ENCODE measurements at places on chromosomes 6 and 20. TPM values are rescaled to one million over a fixed set of nuclear protein-coding genes. Genes with fewer than 3 reads are reported as not detected.

GRCh38 chr20:51418137-51418529, 124.4 kb downstream of the NFATC2 start:
- DNase-seq: no peak
- H3K36me3 ChIP-seq: no peaks in the 10 kb centered on the region
- H3K4me3 ChIP-seq: no peak overlapping the region
- H3K27me3 ChIP-seq: no peaks in the 10 kb centered on the region
- H3K4me1 ChIP-seq: peaks cover 4% of the 10 kb centered on the region
- H3K27ac ChIP-seq: no peak overlapping the region

- H3K4me1 ChIP-seq: no peaks in the 10 kb centered on the region
- H3K27ac ChIP-seq: no peak overlapping the region
- DNase-seq: no peak
- H3K4me3 ChIP-seq: no peak overlapping the region
- no peaks in the 10 kb centered on the region for H3K27me3 ChIP-seq
These were observed 81.6 kb downstream of the KCNB1 start for GRCh38 chr20:49400904-49401303.

DNA sequence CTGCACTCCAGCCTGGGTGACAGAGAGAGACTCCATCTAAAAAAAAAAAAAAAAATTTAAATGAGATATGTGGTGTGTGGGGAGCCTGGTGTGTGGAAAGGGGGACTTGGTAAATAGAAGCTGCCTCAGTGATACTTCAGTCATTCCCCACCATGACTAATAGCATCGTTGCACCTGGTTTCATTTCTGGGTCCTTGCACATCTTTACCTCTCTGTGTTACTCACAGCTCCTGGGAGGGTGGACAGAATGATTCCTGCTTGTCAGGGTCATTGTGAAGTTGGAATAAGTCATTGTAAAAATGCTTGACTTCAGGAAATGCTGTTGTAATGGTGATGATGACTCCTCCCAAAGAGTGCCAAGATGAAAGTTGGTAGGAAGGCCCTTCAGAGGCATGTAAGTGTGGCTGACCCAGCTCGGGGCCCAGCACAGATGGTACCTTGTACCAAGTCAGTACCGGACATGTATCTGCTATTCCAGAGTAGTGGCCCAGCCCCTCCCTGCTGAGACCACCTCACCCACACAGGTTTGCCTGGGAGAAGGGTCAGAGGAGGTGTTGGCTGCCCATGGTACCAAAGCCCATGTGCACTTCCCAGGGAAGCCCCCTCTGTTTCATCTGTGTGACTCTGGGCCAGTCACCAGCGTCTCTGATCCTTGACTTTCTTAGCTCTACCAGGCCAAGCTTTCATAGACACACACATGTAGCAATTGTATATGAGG, 48.4 kb downstream of the PLAGL2 start:
- no peak overlapping the region for H3K27ac ChIP-seq
- H3K36me3 ChIP-seq: peaks cover 9% of the 10 kb centered on the region
- no peak for DNase-seq
- peaks cover 17% of the 10 kb centered on the region for H3K4me1 ChIP-seq
- H3K4me3 ChIP-seq: no peak overlapping the region

DNA sequence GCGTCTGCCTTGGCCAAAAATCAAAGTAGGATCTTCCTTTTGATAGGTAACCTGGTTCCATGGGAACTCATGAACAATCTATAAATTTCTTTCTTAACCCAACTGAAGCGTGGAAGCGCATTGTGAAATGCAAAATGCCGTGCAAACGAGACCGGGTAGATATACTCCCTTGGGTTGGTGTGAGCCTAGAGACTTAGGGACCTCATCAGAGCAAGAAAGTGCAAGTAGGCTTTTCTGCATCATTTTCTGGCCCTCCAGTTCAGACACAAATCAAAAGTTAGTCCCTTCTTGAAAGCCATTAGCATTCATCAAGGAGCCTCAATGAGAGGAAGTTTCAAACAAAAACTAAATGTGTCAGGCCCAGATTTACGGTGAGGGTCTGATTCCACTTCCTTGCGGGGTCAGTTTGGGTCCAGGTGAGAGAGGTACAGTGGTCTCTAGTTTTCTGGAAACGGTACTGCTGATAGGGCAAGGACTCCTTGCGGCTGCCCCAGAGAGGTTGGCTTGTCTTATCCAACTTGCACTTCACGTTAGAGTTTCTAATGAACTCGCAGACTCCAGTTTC, 5.3 kb upstream of the ZNF184 start:
- peaks cover 10% of the 10 kb centered on the region for H3K4me1 ChIP-seq
- H3K27me3 ChIP-seq: no peaks in the 10 kb centered on the region

DNA sequence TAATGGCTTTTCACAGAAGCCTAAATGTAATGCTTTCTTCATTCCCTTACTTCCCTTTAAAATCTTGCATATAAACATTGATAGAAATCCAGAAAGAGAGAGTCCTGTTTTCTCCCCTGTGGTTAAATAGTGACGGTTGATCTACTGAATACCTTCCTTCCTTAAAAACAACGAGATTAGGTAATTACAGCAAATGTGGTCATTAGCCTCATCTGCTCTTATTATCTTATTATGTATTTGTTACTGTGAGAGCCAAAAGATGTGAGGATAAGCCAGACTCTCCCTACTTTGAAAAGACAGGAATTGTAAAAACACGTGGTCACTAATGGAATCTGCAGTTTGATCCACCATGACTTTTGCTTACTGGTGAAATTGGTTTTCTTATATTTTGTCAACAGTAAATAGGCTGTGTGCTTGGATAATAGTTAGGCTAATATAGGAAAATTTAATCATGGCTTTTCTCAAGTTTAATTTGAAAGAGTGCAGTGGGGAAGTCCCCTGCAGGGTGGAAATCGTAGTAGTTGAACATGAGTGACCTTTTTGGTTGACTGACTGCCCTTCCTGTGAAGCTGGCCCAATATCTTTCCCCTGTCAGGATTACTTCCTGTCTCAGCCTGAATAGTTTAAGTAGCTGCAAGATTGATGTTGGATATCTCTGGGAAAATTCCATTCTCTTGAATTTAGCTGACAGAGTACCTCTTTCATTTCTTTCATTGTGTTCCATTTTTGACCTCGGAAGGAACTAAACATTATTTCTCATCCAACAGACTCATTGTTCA, 62.8 kb downstream of the JARID2 start:
- DNase-seq: no peak
- no peaks in the 10 kb centered on the region for H3K27me3 ChIP-seq
- H3K4me1 ChIP-seq: peaks cover 38% of the 10 kb centered on the region
- no peak overlapping the region for H3K4me3 ChIP-seq
- H3K36me3 ChIP-seq: no peaks in the 10 kb centered on the region

- no peaks in the 10 kb centered on the region for H3K4me1 ChIP-seq
- H3K36me3 ChIP-seq: no peaks in the 10 kb centered on the region
- DNase-seq: no peak
- no peak overlapping the region for H3K4me3 ChIP-seq
- H3K27me3 ChIP-seq: no peaks in the 10 kb centered on the region
These were observed 368.9 kb downstream of the LMBRD1 start for GRCh38 chr6:69427882-69428281.

- no peak overlapping the region for H3K27ac ChIP-seq
- no peaks in the 10 kb centered on the region for H3K27me3 ChIP-seq
- no peaks in the 10 kb centered on the region for H3K4me1 ChIP-seq
- H3K36me3 ChIP-seq: no peaks in the 10 kb centered on the region
- DNase-seq: no peak
- H3K4me3 ChIP-seq: no peak overlapping the region
These were observed 189.0 kb downstream of the BTBD9 start for GRCh38 chr6:38450717-38451116.

- no peak overlapping the region for H3K4me3 ChIP-seq
- no peak for DNase-seq
- H3K36me3 ChIP-seq: no peaks in the 10 kb centered on the region
- no peaks in the 10 kb centered on the region for H3K27me3 ChIP-seq
- peaks cover 22% of the 10 kb centered on the region for H3K4me1 ChIP-seq
These were observed 16.1 kb upstream of the SERINC3 start for GRCh38 chr20:44537993-44538392.

GRCh38 chr6:44590471-44590870, 203.0 kb downstream of the CDC5L start:
- DNase-seq: no peak
- H3K27ac ChIP-seq: no peak overlapping the region
- no peaks in the 10 kb centered on the region for H3K4me1 ChIP-seq
- H3K4me3 ChIP-seq: no peak overlapping the region
- no peaks in the 10 kb centered on the region for H3K36me3 ChIP-seq

GRCh38 chr20:2394411-2395055, 13.8 kb downstream of the TGM6 start:
- DNase-seq: no peak
- H3K36me3 ChIP-seq: no peaks in the 10 kb centered on the region
- H3K27ac ChIP-seq: no peak overlapping the region
- H3K27me3 ChIP-seq: no peaks in the 10 kb centered on the region
- H3K4me1 ChIP-seq: no peaks in the 10 kb centered on the region

DNA sequence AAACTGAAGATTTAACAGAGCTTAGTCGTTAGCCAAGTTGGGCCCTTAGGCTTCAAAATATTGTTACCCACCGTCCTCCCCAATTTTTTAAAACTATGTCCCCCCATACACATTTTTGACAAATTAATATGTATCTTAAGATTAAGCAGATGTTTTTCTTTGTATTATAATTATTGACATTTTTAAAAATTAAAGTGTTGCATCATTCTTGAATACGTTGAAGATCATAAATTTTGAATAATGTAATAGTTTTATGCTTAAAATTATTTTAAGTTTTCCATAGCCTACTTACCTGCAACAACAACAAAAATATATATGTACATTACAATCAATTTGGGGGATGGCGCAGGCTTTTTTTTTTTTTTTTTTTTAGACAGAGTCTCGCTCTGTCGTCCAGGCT, 8.2 kb upstream of the PRSS16 start:
- H3K27me3 ChIP-seq: no peaks in the 10 kb centered on the region
- H3K36me3 ChIP-seq: no peaks in the 10 kb centered on the region
- H3K4me3 ChIP-seq: no peak overlapping the region
- DNase-seq: no peak

DNA sequence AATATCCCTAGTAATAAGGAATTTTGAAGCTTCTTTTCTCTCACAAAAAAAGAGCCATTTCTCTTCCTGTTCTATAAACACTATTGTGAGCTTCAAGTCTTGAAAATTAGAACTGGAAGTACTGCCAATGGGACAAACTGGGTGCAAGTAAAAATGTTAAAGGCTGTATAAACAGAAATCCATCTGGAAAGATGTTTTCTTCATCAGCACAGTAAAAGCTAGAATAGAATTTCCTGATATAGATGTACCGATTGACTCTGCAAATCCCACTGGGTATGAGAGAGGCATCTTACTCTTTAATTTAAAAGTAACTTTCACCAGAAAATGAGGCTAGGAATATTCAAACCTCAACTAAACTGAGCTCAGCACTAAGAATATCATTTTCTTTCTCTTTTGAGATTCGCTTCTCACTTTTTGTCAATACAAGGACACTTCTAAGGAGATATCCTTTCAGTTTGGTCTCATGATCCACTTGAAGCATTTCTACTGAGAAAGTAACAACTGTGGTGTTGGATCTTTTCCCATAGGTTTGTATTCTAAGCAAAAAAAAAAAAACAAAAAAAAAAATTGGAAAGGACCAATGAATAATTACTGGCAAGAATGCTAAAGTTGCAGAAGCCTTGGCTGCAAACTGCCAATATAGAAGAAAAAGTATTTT, 169.0 kb upstream of the PRDM1 start:
- no peak overlapping the region for H3K27ac ChIP-seq
- no peak overlapping the region for H3K4me3 ChIP-seq
- no peaks in the 10 kb centered on the region for H3K27me3 ChIP-seq

DNA sequence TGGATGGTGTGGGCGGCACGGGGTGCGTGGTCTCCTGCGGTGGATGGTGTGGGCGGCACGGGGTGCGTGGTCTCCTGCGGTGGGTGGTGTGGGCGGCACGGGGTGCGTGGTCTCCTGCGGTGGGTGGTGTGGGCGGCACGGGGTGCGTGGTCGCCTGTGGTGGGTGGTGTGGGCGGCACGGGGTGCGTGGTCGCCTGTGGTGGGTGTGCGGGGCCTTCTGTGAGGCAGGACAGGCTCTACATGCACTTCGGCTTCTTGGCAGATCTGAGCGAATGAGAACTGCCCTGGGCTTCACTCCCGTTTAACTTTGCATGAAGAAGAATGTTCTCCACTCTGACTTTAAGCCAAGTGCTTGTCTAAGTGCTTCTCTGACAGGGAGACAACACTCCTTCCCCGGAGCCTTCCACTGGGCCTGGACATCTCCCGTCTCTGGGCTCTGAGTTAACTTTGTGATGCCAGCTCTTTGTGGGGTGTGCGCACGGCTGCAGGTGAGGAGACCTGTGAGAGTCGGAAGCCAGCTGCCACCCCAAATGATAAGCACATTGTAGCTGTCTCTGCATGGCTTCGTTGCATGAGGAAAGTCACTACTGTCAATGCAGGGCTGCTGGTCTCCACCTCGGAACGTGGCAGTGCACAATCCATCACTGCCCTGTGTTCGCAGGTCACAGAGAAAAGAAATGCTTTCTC, 244.8 kb downstream of the DLL1 start:
- no peaks in the 10 kb centered on the region for H3K36me3 ChIP-seq
- DNase-seq: peak; percentile 65
- H3K27ac ChIP-seq: no peak overlapping the region
- no peaks in the 10 kb centered on the region for H3K27me3 ChIP-seq

DNA sequence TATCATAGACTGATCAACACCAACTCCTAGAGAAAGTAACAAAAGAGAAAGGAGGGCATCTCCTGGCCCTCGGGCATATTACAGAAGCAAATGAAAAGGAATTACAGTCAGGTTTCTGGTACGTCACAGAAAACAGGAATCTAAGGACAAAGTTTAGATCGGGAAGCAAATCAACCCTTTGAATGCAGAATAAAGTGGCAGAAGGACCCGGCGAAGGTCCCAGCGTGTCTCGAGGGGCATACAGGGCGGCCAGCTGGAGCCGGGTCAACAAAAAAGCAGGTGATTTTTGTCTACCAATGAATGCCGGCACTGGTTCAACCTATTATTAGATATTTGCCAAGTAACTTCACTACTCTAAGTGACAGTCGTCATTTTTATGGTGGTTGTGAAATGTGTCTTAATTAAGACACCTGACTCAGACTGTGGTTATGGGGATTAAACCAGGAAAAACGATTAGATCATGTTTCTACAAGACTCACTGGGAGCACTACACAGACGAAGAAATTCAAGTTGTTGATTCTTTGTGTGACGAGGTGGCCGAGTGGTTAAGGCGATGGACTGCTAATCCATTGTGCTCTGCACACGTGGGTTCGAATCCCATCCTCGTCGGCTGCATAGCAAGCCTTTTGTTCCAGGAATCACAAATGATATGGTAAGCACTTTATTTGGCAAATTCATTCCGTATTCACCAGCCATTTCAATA, 12.4 kb upstream of the ZSCAN9 start:
- peaks cover 10% of the 10 kb centered on the region for H3K27me3 ChIP-seq
- H3K27ac ChIP-seq: no peak overlapping the region
- no peaks in the 10 kb centered on the region for H3K36me3 ChIP-seq
- peak overlapping the region; percentile 37 for H3K4me3 ChIP-seq
- H3K4me1 ChIP-seq: peaks cover 13% of the 10 kb centered on the region
- peak; percentile 58 for DNase-seq

RFX6 gene
- total RNA-seq: not detected

ZGPAT gene
- 70.2 TPM for total RNA-seq

LTB gene
- 1.3 TPM for total RNA-seq

SYNE1 gene
- total RNA-seq: 584 TPM
